Adrenal gland (tissue), 19 donors: ENCODE measurements at places on chromosomes 1 and 21. TPM values are rescaled to one million over a fixed set of nuclear protein-coding genes. Genes with fewer than 3 reads are reported as not detected.

SLC16A4 gene
- polyA plus RNA-seq = 3.2 TPM

RHBDL2 gene
- polyA plus RNA-seq = 0.35 TPM

WLS gene
- 28.7 TPM for polyA plus RNA-seq

LYPD8 gene
- polyA plus RNA-seq = not detected

FLG2 gene
- polyA plus RNA-seq = not detected

GRCh38 chr1:111658622-111659021, 39.0 kb downstream of the RAP1A start:
- no peak for DNase-seq

- no peak for DNase-seq
These were observed 35.9 kb upstream of the KANK4 start for GRCh38 chr1:62355095-62355494.

GRCh38 chr1:220370041-220370700, 97.9 kb upstream of the RAB3GAP2 start:
- DNase-seq = no peak

GRCh38 chr1:172487550-172487949, 43.7 kb upstream of the PIGC start:
- no peak for DNase-seq

DNA sequence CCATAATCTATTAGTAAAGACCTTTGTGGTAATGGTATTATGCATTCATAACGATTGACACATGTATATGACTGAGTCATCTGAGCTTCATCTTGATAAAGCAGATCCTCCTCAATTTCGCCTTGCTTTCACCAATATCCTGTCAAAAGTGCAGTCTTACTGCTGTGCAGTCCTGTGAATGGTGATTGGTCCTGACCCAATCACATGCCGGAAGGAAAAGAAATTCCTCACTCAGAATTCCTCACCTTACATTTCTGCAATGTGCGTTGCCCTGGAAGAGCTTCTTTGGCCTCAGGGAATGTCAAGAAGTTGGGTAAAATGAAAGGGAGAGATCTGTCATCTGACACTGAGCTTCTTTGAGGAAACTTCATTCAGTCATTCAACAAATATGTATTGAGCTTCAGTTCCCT, 121.0 kb upstream of the TSPAN2 start:
- DNase-seq = no peak

DNA sequence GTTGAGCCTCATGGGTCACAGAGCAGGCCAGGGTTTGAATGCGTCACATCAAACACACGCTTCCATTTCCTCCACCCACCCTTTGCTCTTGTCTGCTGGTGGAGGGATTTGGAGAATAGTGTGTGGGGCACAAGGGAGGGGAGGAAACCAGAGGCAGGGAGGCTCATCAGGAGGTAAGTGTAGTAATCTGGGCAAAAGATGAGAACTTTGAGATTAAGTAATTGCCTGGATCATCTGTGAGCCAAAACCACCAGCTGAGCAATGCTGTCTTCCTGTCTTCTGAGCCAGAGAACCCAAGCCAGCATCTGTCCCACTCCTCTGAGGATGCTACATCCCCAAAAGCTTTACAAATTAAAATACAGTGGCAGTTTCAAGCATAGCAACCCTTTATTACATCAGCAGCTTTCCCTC, 45.2 kb downstream of the C8B start:
- no peak for DNase-seq
